NCI-H1417 (cell line): ENCODE measurements at places on chromosomes 3 and 15.

DNA sequence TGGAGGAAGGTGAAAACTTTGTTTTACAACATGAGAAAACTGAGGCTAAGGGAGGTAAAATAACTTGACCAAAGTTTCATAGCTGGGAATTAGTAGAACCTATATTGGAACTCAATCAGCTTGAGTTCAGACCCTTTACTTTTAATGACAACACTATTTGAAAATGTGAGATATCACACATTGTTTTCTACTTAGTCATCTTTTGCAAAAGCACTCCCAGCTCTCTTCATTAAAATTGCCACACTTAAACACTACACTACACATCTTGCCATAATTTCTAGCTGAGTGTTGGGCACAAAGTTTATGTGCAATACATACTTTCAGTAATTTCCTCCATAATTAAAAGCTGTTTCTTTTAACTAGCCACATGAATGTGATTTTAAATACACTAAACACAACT lies 230.4 kb upstream of the DCBLD2 start:
- no peak for DNase-seq

DNA sequence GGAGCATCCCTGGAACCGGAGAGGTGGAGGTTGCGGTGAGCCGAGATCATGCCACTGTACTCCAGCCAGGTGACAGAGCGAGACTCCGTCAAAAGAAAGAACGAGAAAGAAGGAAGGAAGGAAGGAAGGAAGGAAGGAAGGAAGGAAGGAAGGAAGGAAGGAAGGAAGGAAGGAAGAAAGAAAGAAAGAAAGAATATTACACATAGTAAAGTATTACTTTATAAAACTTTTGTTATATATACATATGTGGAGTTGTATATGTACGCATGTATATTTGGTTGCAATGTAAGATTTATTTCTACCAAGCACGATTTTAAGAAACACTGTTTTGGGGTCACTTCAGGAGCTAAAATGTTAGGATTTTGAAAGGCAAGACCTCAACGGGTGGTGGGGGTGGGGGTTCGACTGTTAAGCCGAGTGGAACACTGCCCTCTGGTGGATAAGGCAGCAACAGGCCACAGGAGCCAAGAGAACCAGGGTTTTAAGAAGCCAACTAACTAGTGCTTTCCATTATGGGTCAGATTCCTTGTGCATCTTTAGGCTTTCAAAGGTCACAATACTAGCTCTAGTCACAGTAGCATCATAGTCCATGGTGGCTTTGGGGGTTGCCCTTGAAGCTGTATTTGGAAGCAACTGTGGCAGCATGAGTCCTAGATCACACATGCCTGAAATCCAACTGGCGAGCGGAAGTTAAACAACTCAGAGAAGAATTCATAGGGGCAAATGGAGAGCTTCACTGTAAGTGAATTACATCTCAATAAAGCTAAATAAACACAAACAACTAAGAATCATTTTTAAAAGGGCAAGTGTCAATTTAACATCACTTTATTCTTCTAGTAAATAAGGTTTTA lies 22.5 kb downstream of the GLB1 start:
- DNase-seq, result peak; percentile 39

DNA sequence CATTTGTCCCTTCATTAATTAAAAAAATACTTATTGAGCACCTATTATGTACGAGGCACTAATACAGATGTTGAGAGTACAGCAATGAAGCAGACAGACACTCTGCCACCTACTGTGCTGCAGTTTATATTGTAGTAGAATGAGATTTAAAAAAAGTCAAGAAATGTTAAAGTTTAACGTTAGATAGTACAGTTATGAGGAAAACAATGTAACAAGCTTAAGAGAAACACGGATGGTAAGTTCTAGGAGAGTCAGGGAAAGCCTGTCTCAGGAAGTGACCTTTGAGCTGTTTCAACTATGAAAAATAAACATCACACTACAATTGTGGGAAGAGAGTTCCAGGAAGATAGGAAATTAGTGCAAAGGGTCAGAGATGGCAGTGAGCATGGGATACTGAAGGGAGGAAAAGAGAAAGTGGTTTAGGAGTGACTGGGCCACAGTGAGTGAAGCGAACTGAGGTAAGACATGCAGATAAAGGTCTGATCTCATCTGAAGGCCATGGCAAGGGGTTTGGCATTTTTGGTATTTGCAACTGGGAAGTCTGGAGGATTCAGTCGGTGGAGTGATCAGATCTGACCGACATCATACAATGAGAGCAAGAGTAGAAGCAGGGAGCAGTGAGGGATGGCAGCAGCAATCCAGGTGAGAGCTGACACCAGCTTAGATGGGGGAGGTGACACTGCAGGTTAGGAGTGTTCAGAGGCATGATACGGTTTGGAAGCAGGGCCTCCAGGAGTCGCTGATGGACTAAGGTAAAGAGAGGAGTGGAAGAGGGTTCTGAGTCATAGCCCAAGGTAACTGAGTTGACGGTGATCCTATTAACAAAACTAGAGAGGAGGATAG lies 28.5 kb downstream of the PLSCR4 start:
- no peak for DNase-seq

GRCh38 chr15:73748730-73749129 lies 4.4 kb downstream of the INSYN1 start:
- DNase-seq, result peak; percentile 38

DNA sequence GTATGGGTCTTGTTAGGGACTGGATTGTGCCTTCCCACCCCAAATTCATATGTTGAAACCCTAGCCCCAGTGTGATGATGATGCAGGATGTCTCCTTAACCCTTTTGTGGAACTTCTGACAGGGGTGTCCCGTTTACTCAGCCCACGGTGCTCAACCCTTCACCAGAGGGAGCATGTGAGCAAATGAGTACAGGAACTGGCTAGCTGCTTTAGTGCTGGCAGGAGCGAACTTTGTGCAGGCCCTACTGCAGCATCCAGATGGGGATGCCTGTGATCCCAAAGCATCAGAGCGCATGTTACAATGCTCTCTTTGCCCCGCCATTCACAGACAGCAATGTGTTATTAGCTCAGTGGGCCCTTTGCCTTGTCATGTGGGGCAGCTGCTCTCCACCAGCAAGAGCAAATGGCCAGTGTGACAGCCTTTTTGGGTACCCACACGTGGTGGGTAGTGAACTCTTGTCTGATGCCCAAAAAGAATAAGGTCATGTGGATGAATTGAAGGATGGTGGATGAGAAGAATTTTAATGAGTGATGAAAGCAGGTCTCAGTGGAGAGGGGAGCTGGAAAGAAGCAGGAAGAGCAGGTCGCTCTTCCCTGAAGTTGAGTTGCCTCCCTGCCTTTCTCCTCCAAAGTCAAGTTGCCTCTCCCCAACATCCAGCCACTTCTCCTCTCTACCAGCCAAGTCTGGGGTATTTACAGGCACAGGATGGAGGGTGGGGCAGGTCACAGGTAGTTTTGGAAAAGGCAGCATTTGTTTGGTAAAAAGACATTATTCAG lies 63.3 kb upstream of the STRIT1 start:
- DNase-seq, result no peak

- DNase-seq, result peak; percentile 31
These were observed 36.0 kb downstream of the TM2D3 start for GRCh38 chr15:101615986-101616848.
